CD4-positive, alpha-beta T cell treated with Interleukin-2 at 100 ng/mL for 4 hours (primary cell): ENCODE measurements at places on chromosomes 3 and 15.

DNA sequence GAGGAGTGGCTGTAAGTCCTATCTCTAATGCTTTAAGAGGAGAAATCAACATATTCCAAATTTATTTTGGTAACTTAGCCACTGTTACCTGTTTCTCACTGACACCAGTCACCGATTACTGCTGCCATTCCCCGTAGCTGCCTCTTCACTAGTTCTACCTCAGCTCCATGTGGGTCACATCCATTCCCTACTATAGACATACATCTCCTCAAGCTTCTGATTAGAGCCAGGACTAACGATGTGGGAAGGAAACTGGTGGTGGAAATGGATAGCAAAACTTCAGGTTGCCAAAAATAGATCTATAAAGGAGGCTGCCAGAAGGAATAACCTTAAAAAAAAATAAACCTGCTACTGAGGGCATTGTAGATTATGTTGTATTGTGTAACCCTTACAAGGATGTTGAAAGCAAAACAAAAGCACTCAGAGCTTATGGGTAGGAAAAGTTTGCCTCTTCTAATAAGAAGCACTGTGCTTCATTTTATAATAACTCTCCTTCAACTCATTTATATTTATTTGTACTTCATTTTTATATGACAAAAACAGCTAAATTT, 56.0 kb downstream of the KAT2B start:
- DNase-seq = no peak

DNA sequence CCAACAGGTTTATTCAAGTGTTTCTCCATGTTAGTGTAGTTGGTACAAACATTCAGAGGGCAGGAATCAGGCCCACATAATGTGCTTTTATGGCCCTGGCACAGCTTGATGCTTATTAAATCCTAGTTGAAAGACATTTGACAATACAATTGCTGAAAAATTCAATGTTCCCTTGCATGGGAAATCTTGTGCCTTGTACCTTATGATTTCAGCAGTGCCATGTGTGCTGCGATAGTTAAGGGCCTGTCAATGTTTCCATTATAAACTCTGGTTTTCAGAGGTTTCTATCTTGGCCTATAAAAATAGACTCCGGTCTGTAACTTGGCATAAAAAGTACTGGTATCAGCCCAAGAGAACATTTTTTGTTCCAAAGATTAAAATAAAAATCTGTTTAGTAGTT, 207.2 kb downstream of the TBC1D5 start:
- no peak for DNase-seq

DNA sequence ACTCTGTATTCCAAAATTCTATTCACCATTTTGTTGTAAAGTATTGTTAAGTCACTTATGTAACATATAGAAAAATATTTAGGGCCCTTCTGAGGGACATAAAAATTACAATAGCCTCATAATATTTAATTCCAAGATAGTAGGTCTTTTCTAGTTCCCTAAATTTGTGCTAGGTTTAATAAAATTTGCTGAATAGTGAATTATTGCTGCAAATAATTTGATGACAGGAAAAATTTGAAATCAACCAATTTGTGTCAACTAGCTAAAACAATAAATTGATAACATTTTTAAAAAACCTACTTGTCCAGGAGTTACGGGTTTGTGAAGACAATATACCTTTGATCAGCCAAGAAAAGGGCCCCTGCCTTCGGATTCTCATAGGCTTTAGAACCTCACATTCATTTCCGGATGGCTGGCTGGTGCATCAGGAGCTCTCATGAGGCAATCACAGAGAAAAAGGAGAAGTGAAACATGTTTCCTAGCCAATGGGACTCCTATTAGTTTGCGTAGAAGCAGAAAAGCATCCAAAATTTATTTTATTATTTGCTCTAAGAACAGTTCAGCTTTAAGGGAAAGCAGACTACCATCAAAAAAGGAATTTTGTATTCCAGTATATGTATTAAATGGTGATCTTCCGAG, 177.2 kb downstream of the LRRC3B start:
- no peak for DNase-seq

DNA sequence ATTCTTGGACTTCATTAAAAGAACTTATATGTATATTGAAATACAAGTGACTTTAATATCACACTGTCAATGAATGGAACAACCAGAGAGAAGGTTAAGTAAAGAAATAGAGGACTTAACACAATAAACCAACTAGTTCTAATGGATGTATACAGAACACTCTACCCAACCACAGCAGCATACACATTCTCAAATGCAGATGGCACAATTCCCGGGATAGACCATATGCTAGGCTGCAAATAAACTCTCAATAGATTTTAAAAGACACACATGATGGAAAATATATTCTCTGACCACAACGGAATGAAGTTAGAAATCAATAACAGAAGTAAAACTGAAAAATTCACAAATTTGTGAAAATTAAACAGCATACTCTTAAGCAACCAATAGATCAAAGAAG, 214.3 kb upstream of the LINGO1 start:
- DNase-seq = no peak

DNA sequence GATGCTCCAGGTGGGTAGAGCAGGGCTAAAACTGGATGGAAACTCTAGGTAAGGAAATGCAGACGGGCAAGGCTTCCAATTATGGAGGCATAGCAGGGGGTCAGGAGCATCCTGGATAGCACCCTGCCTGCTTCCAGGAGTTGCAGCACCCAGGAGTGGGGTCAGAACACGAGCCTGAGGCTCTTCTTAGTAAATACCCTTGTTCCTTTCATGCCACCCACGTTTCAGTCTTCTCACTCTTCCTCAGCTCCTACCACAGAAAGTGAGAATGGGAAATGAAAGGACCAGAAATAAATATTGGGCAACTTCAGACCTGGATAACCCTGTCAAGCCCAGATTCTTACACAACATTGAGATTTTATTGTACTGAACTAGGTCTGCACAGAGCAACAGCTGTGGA, 16.4 kb downstream of the CCR1 start:
- no peak for DNase-seq

- DNase-seq = no peak
These were observed 22.0 kb upstream of the PLA2G4E start for GRCh38 chr15:42042602-42043400.

- DNase-seq = no peak
These were observed 195.5 kb downstream of the BCHE start for GRCh38 chr3:165641569-165642310.

DNA sequence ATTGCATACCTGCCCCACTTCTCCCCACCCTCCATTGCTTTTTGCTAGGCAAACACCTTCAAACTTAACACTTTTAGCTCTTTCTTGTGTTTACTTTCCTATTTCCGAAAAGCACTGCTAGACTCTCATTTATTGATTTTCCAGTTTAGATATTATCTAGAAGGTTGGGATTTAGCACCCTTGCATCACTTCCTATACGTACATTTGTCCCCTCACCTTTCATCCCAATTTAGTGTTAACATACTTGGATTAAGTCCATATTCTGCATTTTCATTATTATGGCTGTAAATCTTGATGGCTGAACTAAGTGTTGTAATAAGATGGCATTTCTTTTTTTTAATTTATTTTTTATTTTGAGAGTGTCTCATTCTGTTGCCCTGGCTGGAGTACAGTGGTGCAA, 39.5 kb downstream of the GOLGA6L10 start:
- no peak for DNase-seq

DNA sequence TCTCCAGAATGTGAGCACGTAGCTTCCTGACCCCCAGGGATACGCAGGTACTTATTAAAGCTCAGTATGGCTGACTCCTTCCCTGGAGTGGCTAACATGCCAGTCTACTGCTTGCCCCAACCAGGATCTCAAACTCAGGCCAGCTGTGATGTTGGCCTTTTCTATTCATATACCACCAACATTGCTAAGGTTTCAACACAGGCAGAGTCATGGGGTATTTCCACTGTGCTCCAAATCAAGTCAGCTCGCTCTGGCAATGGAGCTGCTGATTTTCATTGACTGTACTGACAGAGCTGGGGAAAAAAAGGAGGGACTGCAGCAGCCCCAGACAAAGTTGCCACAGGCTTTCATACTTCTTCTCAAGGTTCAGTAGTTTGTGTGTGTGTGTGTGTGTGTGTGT, 87.0 kb downstream of the CFAP20DC start:
- DNase-seq = no peak

- no peak for DNase-seq
These were observed 52.8 kb downstream of the MGA start for GRCh38 chr15:41713047-41713446.

DNA sequence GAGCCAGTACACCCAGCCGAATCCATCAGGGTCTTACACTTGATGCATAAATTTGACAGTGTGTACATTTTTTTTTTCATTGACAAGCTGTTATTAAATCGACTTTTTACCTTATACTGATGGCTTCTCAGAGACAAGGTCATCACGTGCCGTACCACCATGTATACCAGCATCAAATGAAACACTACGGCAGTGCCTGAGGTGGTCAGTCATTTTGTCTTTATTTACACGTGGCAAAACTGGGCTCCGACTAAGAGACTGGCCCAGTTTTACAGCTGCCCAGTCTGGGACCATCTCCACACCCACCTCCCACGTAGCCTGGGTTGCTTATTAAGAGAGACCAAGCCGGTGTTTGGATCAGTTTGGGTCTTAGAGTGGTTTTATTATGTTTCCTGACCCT, 57.4 kb downstream of the TMEM266 start:
- DNase-seq = no peak

DNA sequence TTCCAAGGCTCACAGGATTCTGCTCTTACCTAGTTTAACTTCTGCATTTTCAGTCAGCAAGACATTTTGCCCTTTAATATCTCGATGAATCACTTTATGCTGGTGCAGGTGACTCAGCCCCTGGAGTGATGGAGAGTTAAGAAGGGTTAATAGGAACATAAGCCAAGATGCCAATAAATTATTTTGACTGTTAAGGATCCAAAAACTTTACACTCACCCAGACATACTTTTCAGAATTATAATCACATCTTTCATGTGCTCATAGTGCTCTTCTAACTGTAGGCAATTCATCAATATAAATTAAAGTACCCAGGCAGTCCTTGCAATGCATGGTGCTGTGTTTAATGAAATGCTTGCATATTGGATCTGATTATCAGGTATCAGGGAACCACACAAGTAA, 164.1 kb upstream of the SLC2A2 start:
- DNase-seq = no peak

DNA sequence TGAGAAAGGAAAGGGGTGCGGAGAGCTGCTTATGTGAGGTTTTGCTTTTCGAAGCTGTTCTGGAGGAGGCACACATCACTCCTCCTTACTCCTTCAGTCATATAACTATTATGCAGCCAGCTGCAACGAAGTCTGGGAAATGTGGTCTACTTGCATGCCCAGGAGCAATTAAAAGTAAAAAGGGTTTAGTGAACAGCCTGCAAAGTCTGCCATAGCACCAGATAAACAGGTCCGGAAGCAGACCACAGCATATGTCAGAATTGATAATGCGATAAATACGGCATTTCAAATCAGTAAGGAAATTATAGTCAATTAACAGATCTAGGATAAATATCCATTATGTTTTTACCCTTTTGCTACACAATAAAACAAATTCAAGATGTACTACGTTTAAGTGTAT, 99.5 kb downstream of the POLR2M start:
- DNase-seq = no peak

DNA sequence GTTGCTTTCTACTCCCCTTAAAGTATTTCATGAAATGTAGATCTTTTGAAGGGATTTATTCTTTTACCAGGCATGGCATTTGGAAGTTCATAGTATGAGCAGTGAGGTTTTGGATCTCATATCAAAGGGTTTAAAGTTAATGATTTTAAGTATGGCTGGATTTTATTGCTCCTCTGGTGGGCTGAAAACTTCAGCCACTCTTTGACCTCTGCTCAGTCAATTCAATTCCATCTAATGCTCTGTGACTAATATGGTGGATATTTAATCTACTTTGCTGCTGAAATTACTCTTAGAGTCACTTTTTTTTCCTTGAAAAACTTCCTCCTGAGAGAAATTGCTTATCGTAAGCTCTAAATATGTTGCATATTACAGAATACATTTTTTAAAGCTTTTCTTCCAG, 218.6 kb downstream of the NR2F2 start:
- no peak for DNase-seq

DNA sequence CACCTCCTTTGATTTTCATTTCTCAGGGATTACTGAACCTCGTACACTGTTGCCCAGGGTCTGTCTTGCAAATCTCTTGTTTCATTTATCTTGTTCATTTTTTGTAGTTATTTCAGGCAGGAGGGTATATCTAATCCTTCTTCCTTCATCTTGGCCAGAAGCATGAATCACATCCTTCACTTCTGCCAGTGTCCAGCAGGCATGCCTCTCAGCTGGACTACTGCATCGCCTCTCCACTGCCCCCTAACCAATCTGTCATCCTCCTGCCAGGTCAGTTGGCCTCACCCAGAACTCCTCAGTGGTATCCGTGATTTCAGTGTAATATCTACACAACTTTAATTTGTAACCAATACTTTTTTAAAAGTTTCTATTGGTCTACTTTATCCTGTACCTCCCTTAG, 297.9 kb downstream of the GABRG3 start:
- no peak for DNase-seq

DNA sequence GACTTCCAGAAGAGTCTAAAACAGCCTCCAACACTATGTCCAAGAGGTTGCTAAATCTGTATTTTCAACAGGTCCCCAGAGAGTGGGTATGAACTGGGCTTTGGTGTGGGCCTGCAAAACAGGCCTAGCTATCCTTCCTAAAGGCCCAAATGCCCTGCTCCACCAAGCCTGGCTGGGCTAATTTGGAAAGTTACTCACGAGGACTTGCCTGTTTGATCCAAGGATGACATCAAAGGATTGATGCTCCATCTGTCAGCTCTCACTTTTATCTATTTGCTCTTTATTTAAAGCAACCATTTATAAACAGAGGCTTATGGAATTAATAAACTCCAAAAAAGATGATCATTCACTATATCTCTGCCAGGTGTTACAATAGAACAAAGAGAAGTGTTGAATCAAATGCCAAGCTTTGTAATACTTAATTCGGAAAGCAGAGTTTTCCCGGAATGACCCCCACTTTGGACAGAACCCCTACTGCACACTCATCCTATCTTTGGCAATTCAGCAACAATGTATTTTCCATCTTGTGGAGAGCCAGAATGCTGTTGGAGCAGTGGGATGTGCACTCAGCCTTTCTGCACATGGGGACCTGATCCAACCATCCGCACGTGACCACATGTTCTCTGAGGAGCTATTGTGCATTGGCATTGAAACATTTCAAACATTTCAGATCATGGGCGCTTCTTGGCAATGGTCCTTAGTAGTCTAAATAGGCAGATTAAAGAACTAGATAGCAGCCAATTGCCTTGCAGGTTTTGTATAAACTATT, 163.3 kb upstream of the THBS1 start:
- DNase-seq = no peak

GRCh38 chr3:134594331-134594741, 56.5 kb downstream of the KY start:
- DNase-seq = no peak
